ENCODE measurements at places on chromosomes 12 and 14.
A peak's percentile ranks its signal among the peaks of the same experiment; 100 is the strongest.

DNA sequence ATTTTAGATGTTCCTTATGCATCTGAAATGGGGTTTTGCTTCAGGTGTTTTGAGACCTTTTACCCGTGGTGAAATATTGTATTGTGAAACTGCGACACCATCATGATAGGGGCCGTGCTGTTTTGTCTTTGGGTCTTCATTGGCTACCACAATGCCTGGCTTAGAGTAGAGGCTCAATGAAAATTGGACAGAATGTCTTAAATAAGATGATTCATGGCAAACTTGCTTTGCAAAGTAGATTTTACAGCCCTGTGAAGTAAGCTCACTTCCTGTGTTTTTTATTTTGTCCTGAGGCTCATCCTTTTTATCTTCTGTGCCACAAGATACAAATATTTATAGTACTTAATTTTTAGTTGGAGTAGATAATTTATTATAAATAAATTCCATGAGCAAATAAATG lies 111.3 kb upstream of the FRMD6 start:
- no peak for DNase-seq

DNA sequence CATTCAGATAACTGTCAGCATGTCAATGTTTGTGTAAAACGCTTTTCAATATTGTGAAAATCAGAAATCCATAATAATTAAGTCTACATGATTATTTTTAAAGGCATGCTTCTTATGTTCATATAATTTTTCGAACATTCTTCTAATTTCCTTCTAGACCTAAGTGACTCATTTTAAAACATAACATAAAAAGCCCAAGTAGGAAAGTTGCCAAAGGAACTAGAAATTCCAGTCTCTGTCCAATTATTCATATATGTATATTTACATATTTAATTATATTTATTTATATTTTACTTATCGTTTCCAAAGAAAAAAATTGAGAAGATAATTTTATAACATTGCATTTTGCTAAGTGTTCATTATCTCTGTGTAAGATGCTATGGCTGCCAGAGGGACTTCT lies 110.4 kb downstream of the TMTC1 start:
- no peak for DNase-seq

GRCh38 chr12:18998343-18999261 lies 130.9 kb upstream of the PLEKHA5 start:
- DNase-seq = no peak

DNA sequence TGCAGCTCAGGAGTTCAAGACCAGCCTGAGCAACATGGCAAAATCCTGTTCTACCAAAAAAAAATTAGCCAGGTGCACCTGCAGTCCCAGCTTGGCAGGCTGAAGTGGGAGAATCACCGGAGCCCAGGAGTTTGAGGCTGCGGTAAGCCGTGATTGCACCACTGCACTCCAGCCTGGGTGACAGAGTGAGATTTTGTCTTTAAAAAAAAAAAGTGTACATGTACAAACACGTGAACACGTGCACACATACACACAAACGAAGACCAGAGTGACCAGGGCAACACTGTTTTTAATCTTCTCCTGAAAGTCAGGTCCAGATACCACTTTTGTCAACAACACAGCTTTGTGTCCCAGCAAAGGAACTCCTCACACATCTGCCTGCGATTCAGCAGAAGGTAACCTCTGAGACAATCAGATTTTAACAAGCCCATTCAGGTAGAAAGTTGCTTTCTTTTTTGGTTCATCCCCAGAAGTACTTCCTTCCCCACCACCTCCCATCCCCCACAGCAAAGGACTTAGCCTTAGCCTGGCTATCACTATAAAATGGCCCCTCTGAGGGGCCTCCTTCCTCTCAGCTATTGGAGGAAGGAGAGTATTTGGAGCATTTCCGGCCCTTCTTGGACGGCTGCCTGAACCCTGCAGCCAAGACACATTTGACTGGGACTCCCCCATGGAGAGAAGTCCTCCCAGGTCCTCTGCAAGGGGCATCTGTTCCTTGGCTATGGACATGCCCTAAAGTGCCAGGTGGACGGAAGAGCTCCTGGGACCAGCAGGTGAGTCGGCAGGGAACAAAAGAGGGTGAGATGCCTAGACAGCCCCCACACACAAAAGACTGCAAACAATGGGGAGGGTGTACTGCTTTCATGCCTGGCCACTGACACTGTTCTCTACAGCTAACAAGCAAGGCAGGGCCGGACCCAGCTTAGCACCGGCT lies 9.8 kb downstream of the CTDSP2 start:
- DNase-seq = peak; percentile 87

- DNase-seq = peak; percentile 64
Measured at GRCh38 chr14:106872611-106873446, 1346.4 kb downstream of the TMEM121 start.

- no peak for DNase-seq
Measured at GRCh38 chr14:99062772-99063418, 209.1 kb downstream of the BCL11B start.

DNA sequence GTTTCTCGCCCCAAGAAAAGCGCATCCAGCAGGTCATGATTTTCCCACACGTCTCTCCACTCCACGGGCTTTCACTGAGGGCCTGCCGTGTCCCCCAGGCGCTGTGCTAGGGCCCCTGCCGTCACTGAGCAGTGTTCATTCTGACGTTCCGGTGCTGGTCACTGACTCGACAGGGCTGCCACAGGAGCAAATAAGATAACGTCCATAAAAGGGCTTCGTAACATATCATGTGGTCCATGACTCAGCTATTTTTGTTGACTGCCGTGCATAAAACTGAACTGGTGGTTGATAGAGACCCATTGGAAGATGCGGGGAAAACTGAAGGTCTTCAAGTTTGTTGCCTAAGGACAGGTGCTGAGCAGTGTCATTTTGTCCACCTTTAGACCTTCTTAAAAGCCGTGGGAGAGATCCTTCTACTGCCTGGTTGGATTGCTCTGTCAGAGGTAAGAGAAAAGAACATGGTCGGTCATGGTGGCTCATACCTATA lies 46.3 kb downstream of the ADGRD1 start:
- DNase-seq = no peak

DNA sequence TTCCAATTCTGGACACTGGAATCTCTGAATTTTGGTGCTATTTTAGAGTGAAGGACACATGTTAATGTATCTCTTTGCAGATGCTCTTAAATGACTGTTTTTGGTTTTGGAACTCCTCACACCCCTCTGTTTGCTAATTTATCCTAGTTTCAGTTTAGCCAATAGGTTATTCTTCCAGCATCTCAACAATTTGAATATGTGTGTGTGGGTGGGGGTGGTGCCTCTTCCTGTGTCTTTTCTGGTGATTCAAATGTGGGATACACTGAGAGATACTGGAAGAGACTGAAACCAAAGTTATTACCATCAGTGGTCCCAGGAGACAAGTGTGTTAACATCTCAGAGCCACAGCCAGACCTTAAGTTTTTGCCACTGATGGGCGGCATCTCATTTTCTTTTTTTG lies 1317.4 kb upstream of the TMEM132C start:
- no peak for DNase-seq

DNA sequence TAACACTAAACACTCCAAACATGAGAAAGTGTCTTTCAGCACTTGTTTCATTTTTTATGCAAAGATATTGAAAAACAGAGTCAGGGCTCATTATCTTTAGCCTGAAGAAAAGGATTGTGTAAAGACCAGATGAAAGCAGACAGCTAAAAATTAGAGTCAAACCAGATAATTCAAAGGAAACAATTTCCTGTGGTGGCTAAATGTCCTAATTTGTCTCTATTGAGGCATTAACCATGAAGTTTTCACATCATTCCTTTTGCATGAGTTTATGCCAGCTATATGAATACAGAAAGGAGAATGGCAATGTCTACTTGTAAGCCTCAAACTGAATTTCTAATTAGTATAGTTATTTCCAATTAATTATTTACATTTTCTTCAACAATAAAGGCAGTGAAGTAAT lies 338.5 kb downstream of the FSCB start:
- no peak for DNase-seq

- peak; percentile 73 for DNase-seq
Measured at GRCh38 chr14:59254146-59254910, 65.9 kb downstream of the DAAM1 start.

GRCh38 chr12:132133952-132134652 lies 10.0 kb downstream of the DDX51 start:
- DNase-seq = no peak

GRCh38 chr12:123973552-123974341 lies 732 bp downstream of the ZNF664 start:
- DNase-seq = peak; percentile 75

DNA sequence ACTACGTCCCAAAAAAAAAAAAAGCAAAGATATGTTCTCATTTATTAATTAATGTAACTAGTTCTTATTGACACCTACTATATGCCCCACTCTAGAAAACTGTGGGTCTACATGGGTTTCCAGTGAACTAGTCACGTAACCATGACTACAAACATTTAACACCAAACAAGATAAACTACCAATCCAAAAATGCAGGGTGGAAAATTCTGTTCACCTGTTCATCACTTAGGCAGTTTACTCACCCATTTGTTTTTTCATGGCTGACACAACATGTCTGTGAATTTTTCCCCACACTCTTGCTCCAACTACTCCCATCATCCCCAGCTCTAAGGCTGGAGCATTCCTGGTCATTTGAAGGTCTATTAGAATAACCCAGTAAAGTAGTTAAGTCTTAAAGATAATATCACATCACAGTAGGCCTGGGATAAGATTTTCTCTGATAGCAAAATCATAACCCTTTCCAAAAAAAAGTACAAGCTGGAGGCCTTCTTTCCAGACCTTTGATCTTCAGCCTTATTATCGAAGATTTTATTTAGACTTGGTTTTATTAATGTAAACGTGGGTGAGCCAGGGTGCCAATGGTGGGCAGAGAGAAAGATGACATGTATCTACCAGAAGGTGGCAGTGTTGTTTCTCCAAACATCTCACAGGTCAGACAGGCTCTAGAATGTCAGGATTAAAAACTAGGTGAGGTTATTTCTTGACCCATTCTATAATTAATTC lies 61.6 kb upstream of the DAAM1 start:
- DNase-seq = no peak

DNA sequence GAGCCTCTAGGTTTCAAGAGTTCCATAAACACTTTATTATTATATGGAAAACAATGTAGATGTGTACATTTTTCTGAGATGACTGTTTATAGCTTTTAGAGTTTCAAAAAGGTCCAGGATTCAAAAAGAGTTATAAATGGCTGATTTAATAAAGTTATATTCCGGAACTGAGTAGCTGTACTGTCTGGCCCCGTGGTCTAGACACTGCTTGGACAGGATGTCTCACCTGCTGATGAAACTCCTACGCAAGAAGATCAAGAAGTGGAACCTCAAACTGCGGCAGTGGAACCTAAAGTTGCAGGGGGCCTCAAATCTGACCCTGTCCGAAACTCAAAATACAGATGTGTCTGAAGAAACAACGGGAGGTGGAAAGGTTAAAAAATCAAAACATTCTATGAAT lies 69.7 kb downstream of the DCAF5 start:
- DNase-seq = no peak

GRCh38 chr12:52772188-52772587 lies 5.0 kb downstream of the KRT76 start:
- no peak for DNase-seq

GRCh38 chr12:21676776-21677175 lies 19.1 kb upstream of the LDHB start:
- no peak for DNase-seq

GRCh38 chr14:103528146-103528586 lies 830 bp upstream of the TRMT61A start:
- peak; percentile 51 for DNase-seq

- DNase-seq = peak; percentile 17
Measured at GRCh38 chr12:117076410-117077372, 22.5 kb downstream of the TESC start.

GRCh38 chr14:106024983-106025604 lies 498.7 kb downstream of the TMEM121 start:
- no peak for DNase-seq

GRCh38 chr12:41606468-41607445 lies 418.6 kb downstream of the PDZRN4 start:
- no peak for DNase-seq

DNA sequence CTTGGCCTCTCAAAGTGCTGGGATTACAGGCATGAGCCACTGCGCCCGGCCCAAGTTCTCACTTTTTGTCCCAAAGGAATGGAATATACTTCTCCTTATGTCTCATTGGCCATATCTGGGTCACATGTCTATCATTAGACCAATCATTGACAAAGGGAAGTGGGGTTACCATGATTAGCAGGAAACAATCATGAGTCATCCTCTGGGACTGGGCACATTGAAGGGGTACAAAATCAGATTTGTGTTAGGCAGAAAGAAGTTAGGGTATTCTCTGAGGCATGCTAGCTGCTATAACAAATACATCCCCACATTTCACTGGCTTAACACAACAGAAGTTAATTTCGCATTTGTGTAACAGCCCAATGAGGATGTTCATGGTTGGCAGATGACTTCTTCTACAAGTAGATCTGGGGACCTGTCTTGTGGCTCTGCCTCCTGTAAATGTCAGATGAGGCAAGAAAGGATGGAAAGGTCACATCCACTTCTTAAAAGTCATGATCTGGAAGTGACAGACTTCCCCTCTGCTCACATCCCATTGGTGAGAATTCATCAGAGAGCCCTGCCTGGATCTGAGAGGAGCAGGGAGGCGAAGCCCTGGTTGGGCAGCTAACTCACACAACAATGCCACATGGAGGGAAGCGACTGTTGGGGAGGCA lies 3.1 kb downstream of the CCDC63 start:
- no peak for DNase-seq

- no peak for DNase-seq
Measured at GRCh38 chr12:108778053-108778452, 46.7 kb upstream of the CORO1C start.

DNA sequence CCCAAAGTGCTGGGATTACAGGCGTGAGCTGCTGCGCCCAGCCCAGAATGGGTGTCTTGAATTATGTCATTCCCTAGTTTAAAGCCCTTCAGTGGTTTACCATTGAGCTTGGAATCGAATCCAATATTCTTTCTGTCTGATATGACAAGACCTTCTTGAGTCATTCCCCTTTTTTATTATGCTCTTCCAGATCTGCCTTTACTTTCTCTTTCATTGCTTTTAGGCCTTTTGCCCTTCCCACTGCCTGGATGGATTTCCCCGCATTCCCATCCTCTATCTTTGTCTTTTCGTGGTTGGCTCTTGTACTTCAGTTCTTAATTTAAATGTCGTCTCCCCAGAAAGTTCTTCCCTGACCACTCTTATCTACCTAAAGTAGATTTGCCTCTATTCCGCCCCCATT lies 1.6 kb downstream of the TRAFD1 start:
- DNase-seq = no peak

DNA sequence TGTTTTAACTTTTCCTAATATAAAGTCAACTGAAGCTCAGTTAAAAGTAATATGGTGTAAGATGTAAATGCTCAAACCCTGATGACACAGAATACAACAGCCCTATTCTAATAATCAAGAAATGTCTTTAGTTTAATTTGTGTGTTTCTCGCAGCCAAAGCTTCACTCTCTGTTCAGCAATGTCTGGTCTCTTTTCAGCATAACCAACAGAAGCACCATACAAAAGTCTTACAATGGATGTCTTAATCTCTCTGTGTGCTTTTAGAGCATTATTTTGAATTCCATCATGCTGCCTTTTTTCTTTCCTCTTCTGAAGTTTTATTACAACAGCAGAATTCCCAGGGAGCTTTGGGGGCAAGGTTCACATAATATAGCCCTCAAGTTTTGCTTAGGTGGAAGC lies 210.2 kb upstream of the NPAS3 start:
- no peak for DNase-seq

GRCh38 chr14:99231850-99232713 lies 39.9 kb downstream of the BCL11B start:
- no peak for DNase-seq

All from left ventricle myocardium superior (tissue), 1 donor.